ENCODE measurements at places on chromosomes 16 and 17.

- DNase-seq, result no peak
Measured at GRCh38 chr16:79874391-79874790, 273.9 kb upstream of the MAF start.

DNA sequence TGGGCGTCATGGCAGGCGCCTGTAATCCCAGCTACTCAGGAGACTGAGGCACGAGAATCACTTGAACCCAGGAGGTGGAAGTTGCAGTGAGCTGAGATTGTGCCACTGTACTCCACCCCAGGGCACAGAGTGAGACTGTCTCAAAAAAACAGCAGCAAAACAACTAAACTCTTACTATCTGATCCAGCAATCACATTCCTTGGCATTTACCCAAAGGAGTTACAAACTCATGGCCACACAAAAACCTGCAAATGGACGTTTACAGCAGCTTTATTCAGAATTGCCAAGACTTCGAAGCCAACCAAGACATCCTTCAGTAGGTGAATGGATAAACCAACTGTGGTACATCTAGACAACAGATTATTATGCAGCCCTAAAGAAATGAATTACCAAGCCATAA is 4.0 kb downstream of the SIAH1 start:
- DNase-seq, result no peak

GRCh38 chr17:79651761-79652160 is 40.9 kb upstream of the RBFOX3 start:
- DNase-seq, result no peak

- no peak for DNase-seq
Measured at GRCh38 chr17:75087182-75087557, 584 bp upstream of the SLC16A5 start.

DNA sequence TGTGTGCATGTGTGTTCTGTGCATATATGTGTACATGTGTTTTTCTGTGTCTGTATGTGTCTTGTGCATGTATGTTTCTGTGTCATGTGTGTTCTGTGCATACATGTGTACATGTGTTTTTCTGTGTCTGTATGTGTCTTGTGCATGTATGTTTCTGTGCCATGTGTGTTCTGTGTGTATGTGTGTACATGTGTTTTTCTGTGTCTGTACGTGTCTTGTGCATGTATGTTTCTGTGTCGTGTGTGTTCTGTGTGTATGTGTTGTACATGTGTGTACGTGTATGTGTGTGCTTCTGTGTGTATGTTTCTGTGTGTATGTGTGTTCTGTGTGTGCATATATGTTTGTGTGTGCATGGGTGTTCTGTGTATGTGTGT is 8.4 kb upstream of the RAB37 start:
- DNase-seq, result no peak

DNA sequence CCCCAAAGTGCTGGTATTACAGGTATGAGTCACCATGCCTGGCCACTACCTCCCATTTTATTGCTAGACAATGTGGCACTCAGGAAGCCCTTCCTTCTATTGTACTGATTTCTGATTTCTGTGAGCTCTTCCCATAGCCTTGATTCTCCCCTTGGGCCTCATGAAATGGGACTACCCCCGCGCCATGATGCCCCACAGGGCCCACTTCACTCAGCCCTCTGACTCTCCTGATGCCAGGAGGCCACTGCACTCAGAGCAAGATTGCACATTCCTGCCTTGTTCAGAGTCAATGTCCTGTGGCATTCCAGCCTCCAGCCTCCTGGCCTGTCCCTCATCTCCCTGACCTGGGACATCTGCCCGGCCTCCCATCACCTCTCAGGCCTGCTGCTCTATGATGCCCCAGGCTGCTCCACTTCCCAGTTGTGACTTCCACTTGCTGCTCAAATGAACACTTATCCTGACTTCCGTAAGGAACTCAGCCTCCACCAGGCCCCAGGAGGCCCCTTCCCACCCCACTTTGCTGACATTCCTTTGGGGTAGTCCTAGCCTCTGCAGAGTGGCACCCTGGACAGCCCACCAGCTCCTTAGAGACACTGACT is 66.6 kb upstream of the KSR1 start:
- DNase-seq, result no peak

- no peak for DNase-seq
Measured at GRCh38 chr16:27107185-27107592, 40.5 kb downstream of the C16orf82 start.

DNA sequence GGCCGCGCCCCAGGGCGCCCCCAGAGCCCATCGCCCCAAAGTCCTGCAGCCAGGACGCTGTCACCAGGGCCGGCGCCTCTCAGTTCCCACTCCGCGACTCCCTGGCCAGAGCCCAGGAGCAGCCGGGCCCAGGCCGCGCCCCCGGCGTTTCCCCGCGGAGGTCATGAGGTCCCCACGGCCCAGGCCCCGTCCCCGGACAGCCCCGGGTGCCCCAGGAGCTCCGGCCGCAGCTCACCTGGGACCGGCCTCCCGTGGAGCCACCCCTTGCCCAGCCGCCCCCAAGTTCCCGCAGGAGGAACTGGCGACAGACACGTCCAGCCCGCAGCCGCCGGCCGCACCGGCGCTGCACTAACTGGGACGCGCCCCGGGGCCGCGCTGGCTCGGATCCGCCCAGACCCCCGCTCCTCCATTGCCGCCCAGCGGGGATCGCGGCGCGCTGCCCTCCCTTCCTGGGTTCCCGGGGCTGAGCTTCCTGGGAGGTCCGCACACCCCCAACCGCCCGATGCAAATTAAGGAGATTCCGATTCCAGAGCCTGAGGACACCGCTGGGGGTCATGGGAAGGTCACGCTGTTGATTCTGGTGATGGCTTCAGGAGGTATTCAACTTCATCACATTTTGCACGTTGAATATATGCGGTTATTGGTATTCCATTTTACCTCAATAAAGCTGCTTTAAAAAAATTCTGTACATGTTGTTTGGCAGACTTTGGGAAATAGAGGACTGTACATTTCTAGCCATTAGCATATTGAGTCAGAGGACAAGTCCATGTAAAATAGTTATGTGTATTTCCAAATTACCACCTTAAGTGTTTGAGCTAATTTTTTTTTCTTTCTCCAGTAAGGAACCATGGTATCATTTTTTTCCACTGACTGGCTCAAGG is 9.9 kb downstream of the AHSP start:
- DNase-seq, result no peak

All from stimulated activated CD4-positive, alpha-beta T cell treated with anti-CD3 and anti-CD28 coated beads, Interleukin-2, amount 100 ng/mL, for 4 hours (primary cell).